ENCODE measurements at places on chromosomes 1 and 21.

DNA sequence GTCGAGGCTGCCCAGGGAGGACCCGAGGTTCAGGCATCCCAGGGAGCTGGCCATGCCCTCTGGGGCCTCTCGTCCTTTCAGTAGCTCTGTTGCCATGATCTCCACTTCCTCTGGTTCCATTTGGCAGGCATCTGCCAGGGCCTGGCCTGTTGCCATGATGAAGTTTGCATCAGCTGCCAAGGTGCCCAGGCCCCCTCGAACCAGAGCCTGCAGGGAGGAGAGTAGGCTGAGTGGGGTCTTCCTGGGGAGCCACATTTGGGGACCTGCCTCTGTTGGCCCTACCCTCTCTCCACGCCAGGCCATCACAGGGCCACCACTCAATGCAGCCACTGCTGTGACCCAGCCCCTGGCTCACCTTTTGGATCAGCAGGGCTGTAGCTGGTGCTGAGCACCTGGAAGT is 16.4 kb upstream of the KIF21B start:
- no peak for DNase-seq

GRCh38 chr1:91022518-91022929 is 689 bp upstream of the ZNF644 start:
- DNase-seq, result no peak

GRCh38 chr1:152487871-152488270 is 22.7 kb upstream of the LCE5A start:
- DNase-seq, result no peak

- DNase-seq, result peak; percentile 40
Observed at GRCh38 chr1:23184212-23184934, 15.7 kb upstream of the LUZP1 start.

DNA sequence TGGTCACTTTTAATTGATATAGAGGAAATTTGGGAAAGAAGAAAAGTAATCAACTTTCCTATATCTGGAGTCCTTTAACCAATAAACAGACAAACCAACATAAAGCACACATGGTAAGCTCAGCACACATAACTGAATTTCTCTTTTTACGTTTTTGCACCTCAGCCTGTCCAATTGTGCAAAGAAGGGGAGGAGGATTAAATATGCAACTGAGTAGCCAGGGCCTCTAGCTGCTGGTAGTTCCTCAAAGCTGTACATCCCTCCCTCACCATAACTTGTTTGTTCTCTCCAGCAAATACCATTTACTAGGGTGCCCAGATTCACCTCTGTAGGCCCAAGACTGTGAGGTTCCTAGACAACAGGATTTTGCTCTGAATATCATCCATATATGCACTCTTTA is 25.4 kb downstream of the ST6GALNAC5 start:
- DNase-seq, result no peak

DNA sequence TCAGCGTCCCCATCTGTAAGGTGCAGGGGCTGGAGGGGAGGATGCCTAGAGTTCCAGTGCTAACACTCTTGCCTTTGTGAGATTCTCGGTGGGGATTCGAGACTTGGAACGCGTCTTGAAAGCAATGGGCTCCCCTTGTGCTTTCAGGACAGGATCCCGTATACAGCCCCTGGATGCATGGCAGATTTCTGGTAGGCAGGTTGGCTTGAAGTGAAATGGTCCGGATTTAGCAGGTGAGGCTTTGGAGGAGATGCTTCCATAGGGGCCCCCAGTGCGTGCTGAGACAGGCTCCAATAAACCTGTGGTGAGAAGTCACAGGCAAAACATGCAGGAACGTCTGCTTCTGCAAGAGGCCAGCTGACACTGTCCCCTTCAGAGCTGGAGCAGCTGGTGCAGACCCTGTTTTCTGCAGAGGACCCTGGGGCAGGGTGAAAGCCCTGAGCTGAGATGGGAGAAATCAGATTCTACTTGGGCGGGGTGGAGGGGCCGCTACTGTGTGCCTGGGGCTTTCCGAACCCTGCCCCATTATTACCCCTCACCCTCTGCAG is 270.4 kb downstream of the PTPRU start:
- no peak for DNase-seq

- DNase-seq, result no peak
Observed at GRCh38 chr1:232507571-232507970, 122.4 kb downstream of the SIPA1L2 start.

GRCh38 chr1:104636581-104636980 is 886.9 kb downstream of the AMY1C start:
- no peak for DNase-seq
